ENCODE measurements at places on chromosomes 3 and 15.

DNA sequence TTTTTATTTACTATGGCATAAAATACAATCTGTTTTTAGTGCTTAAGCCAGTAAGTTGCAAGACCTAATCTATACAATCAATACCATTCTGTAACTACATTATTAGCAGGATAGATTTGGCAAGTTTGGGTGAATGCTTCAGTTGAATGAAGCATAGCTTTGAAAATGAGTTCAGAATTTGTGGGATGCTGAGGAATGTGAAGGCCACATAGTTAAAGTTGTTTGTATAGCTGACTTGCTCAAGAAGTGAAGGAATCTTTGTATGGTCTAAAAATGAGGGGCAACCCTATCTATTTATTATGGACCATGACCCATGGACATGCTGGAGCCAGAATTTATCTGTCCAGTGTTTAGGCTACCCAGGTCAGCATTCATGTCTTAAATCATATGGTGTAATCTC, 58.5 kb downstream of the CRYBG3 start:
- DNase-seq, result no peak

- DNase-seq, result peak; percentile 15
Measured at GRCh38 chr15:68209735-68210408, 4.7 kb upstream of the CALML4 start.

GRCh38 chr15:81196576-81197254, at the start of gene IL16:
Gene IL16 (plus strand): TSS chr15:81196879. CDS start chr15:81225400, 28,521 bp downstream.
- DNase-seq, result no peak

DNA sequence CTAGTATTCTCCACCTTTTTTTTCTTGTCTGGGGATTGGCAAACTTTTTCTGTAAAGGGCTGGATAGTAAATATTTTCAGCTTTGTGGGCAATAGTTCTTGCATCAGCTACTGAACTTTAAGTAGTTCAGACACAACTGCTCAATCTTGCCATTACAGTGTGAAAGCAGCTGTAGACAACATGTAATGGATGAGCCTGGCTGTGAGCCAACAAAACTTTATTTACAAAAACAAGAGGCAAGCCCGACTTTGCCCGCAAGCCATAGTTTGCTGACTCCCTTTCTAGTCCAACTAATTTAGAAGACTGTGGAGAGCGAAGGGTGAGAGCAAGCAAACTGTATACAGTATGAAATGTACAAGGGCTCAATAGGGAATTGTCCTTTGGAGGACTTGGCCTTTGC, 6.2 kb downstream of the FRMD4B start:
- no peak for DNase-seq

DNA sequence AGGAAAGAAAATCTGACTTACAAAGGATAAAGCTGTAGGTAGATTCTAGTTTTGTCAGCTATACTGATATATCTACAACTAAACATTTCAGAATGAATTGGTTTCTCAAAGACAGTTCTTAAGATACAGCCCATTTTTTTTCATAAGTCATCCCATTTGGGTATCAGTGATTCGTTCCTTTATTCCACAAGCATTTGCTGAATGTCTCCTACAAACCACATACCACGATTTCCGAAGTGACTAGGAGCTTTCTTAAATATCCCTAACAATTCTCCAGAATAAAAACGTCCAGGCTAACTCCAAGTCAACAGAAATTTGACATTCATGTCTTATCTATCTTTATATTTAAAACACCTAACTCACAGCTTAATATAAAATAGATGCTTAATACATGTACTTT, 59.8 kb downstream of the TP53BP1 start:
- DNase-seq, result no peak

- no peak for DNase-seq
Measured at GRCh38 chr3:113227146-113227545, 15.8 kb downstream of the BOC start.

- no peak for DNase-seq
Measured at GRCh38 chr3:56321892-56322291, 146.4 kb downstream of the ERC2 start.

DNA sequence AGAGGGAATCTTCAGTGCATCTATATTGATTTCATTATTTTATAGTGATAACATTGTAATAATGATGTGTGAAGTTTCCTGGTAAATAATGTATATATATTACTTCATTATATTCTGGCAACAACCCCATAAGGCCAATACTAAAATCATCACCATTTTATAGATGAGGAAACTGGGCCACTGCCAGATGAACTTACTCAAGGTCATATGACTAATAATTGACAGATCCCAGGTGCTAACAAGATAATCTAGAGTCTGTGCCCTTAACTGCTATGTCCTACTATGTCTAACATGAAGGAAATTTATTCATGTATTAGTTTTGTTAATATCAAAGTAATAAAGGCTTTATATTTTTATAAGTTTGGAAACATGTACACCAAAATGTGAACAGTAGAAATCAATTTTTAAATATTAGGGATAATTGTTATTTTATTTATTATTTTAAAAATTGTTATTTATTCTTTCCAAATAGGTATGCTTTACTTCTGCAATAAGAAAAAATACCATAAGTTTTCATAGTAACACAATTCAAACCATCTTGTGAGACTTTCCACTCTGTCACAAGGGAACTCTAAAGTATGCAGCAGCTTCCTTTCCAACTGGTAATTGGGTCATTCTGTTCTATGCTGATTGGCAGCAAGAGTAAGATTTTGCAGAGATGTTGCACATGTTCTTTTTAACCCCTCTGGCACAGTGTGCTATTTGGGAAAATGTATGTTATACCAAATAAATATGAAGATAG, 90.8 kb upstream of the CMC1 start:
- no peak for DNase-seq

All from stimulated activated CD8-positive, alpha-beta memory T cell treated with anti-CD3 and anti-CD28 coated beads, Interleukin-4, amount 100 ng/mL, for 4 hours (primary cell).